ENCODE measurements at places on chromosomes 4 and X.

DNA sequence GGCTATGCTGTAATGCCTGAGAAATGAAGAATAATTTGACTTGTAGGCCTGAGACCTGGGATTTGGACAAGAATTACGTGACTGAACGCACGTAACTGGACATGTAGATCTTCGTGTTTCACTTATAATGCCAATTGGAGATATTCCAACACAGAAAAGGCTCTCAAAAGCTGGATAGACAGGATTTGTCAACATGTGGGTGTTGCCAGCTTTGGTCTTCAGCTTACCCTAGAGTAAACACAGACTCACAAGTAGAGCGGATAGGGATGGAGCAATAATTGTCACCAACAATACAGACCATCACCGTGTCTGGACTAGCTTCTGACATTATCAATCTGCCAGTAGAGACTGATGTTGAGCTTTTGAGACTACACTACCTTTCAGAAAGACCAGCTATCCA lies 1511.0 kb upstream of the ADGRL3 start:
- DNase-seq, result no peak

- no peak for DNase-seq
Measured at GRCh38 chr4:98601708-98602107, 56.7 kb downstream of the TSPAN5 start.

GRCh38 chr4:34253239-34253638 lies 1991.1 kb downstream of the ARAP2 start:
- DNase-seq, result no peak

DNA sequence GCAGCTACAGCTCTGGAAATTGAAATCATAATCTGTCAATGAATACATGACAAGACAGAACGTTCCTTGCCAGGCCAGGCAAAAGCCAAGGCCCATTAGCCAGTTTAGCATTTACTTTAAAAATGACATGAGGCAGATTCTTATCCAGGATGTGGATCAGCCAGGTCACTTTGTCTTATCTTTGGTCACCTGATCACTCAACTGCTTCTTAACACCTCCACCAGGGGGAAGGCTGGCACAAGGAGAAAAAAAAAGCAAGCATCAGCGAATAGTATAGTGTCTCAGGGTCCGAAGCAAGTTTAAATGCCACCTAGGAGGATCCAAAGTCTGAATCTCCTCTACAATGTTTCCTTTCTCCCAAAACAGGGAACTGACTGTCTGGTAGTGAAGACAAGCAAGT lies 18.8 kb downstream of the ATP1B4 start:
- no peak for DNase-seq

DNA sequence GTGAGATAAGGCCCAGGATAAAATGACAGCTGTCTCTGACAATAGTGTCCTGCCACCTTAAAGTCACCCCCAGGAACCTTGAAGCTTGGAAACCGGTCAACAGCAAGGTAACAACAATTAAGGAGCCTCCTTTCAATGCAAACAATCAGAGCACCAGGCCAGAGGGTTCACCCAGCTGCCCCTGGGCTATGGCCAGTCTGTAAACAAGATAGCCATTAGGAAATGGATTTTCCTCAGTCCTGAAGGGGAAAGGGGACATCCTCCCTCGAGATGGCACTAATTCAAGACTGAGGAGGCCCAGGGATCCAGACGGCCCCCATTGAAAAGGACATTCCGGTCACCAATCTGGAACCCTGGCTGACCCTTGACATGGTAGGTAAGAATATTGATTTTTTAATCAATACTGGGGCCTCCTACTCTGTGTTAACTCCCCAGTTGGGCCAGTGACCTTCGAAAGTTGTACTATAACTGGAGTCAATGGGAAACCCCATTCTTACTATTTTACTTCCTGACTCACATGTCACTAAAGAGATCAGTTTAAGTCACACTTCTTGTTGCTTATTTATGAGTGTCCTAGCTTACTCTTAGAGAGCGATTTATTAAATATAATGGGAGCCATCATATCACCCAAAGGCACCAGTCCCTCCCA lies 61.7 kb upstream of the CT45A1 start:
- no peak for DNase-seq

- DNase-seq, result no peak
Measured at GRCh38 chr4:77797239-77797638, 21.9 kb downstream of the CNOT6L start.

DNA sequence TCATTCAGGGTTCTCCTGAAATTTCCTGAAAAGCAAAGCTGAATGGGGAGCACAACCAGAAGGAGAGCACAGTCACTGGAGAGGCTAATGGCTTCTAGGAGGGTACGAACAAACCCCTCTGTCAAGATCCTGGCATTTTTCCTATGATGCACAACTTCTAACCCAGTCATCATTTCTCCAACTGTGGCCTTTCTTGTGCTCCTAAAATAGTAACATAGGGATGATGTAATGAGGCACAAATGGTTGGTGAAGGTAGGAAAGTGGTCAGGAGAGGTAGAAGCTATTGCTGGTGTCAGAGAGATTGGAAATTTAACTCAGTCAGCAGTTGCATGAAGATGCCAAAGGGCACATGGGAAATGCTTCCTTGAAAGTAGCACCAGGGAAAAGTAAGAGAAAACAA lies 52.7 kb downstream of the SLC10A7 start:
- DNase-seq, result no peak

DNA sequence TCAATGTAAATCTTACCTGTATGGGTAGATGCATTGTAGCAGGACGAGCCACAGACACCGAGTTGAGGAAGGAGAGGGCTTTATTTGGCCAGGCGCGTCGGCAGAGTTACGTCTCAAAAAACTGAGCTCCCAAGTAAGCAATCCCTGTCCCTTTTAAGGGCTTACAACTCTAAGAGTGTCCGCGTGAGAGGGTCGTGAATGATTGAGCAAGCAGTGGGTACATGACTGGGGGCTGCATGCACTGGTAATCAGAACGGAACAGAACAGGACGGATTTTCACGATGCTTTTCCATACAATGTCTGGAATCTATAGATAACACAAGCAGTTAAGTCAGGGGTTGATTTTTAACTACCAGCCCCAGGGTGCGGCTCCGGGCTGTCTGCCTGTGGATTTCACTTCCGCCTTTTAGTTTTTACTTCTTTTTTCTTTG lies 524.9 kb upstream of the HTR2C start:
- no peak for DNase-seq

GRCh38 chr4:24001486-24002329 lies 111.9 kb upstream of the PPARGC1A start:
- no peak for DNase-seq

DNA sequence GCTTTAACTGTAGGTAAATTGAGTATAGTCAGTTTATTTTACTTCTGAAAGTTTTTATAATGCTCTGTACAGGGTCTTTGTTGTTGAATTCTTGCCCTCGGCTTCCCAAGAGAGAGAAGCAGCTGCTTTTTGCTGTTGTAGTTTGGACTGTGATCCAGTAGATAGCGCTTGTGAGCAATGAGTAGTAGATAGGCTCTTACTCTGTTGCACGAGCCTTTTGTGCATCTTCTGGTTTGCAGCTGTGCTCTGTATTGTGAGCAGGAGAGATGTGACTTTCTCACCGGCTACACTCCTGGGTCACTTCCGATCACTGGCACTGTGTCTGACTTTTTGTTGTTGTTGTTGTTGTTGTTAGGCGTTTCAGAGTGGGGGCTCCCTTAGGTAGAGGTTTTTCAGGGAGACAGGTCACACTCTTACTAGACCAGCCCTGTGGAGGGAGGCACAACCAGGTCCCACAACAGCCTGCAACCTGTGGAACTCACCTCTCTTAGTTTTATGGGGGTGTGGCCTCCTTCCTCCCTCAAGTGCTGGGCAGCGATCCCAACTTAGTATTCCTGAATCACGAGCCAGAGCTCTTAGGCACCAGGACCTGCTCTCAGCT lies 822.1 kb upstream of the GALNTL6 start:
- DNase-seq, result peak; percentile 1

DNA sequence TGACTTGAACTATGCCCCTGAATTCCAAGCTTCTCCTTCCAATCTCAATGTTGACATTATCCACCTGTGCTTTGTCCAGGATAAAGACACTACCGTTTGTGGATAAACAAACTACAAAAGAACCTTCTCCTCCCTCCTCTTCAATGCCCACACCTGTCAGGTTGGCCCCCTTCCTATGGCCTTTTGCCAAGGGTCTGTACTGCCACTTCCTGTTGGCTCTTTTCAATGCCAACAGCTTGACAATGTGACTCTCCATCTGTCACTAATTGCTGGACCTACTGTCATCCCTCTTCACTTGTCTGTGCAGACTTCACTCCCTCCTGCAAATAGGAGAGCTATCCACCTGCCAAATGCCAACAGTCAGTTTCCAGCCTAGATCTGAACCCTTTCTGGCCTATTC lies 35.8 kb upstream of the MID1 start:
- peak; percentile 90 for DNase-seq

DNA sequence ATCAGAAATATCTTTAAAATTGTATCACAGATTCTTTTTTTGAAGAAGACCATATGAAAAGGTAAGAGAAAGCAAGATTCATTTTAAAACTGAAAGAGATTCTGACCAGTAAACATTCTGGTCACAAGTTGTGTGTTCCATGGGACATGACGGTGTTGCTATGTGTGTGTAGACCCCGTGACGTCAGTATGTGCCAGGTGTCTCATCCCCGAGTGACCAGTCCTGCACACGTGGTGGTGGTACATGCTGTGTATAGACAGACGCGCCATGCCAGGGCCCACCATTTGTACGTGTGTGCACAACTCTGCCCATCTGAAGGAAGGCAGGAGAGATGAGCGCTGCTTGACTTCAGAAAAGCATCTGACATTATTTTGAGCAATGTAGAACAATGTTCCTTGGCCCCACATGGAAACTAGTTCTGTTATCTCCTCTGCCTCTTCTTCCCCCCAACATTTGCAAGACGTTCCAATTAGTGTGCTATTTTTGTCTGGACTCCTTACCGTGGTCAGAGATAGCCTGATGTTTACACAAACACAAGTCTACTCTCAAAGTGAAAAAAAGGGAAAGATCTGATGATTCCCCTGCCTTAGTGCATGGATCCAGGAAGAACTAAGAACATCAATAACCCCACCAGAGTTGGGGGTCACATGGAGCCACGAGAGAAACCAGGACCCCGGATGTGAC lies 51.2 kb downstream of the IRF2 start:
- DNase-seq, result no peak

DNA sequence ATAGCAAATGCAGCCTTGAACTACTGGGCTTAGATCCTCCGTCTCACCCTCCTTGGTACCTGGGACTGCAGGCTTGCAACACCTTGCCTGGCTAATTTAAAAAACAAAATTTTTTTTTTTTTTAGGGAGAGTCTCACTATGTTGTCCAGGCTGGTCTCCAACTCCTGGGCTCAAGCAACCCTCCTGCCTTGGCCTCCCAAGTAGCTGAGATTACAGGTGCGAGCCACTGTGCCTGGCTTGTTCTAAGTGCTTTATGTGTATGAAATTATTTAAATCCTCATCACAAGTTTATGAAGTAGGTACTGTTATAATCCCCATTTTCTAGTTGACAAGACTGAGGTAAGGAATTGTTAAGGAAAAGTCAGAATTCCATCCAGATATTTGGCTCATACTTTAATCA lies 43.0 kb downstream of the CLCN3 start:
- no peak for DNase-seq

DNA sequence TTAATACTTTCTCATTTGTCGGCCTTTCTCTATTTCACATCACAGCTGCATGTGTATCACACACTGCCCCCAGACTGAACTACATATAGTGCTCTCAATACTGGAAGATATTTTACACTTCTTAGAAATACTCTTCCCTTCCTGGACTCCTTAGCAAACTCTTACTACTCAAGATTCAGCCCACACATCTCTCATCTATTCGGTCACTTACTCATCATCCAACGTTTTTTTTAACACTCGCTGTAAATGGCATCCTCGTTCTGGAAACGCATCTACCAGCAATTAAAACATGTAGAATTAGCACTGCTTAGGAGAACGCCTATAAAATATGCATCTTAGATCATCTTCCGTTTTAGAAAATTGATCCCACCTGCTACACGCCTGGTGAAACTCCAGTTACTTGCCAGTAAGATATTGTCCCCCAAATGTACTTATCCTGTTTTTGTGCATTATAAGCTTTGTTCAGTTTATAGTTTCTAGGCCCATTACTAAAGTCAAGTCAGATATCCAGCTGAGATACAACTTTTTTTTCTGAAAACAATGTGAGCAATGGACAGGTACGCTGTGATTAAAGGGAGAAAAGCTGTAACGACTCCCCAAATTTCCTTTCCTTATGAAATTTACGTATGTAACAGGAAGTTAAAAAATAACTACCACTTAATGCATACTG lies 1.0 kb downstream of the LRP2BP start:
- no peak for DNase-seq

DNA sequence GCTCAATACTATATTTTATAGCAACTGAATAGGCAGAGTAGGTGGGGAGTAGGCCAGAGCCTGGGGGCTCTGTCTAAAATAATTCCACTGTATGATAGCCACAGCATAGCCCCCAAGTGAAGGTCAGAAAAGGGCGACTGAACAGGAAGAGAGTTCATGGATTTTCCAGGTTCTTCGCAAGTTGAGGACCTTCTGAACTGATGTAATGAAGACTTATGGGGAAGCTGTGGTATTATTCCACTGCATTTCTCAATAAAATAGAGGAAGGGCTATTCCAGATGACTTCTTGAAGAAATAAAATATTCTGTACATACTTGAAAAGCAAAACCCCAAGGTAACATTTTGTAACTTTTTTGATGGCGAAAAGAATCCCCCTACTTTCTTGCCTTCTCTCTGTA lies 231.4 kb upstream of the GPC4 start:
- DNase-seq, result no peak

DNA sequence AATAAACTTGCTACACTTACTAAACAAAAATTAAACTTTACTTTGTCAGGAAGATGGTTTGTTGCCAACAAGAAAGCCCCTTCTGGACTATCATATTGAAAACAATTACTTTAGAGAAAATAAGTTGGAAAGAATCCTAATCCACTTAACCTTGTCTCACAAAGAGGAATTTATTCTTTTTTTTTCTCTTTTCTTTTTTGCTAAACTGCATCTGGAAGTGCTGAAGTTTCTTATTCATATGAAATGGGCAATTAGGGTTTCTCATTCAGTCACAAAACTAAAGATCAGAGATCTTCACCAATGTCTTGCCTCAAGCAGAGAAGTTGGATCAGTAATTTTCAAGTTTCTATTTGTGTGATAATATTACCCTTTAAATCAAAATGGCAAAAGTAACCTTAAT lies 234.9 kb upstream of the AMOT start:
- DNase-seq, result no peak

- DNase-seq, result no peak
Measured at GRCh38 chr4:20416800-20417199, 165.1 kb downstream of the SLIT2 start.

DNA sequence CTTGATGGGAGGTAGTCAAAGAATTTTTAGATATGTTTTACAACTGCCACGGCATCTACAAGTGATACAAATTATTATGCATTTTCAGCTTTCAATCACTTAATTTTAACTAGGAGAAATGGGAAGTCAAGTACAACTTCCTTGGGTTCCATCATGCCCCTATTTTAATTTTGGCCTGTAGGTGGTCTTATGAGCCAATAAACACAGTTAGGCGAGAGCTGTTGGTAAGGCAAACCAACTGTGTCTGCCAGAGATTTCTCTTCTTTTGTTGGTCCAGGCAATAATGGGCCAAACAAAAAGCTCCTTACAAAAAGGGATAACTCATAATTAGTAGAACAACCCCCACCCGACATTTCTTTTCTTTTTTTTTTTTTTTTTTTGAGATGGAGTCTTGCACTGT lies 63.3 kb upstream of the ARX start:
- DNase-seq, result no peak

All from NCI-H2081 treated with DMSO at 0.1 percent for 48 hours (cell line).